ENCODE measurements at places on chromosomes 5 and 9.
A peak's percentile ranks its signal among the peaks of the same experiment; 100 is the strongest.

- no peak for DNase-seq
Measured at GRCh38 chr5:175706499-175706898, 48.6 kb downstream of the HRH2 start.

- DNase-seq = no peak
Measured at GRCh38 chr9:105332471-105332870, 88.0 kb downstream of the SLC44A1 start.

- DNase-seq = no peak
Measured at GRCh38 chr9:79801459-79801858, 229.7 kb downstream of the TLE4 start.

DNA sequence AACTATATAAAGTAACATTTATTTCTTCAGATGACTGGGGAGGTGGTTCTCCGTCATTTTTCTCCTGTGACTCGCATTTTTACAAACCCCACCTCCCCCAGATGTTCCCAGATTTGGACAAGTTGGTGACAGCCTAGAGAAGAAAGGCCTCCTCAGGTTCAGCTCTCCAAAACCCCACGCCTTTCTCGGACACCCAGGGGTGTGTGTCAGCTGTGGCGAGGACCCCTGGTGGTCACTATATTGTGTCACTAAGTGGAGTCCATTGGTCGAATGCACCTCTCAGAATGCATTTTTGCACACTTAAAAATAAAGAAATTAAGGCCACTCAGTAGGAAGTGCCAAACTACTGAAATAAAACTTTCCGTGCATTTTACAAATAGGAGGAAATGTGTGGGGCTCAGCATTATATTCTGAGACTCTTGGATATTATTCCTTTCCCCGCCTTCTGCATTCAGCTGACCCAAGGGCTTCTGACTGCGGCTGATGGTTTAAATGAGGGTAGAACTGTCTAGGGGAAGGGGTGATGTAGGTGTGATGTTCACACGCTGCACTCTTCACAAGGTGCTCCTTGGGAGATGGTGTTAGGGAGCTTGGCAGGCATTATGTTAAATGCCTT lies 47.6 kb downstream of the ACO1 start:
- DNase-seq = peak; percentile 22
